H1 (cell line): ENCODE measurements at places on chromosomes 6 and 20. TPM values are rescaled to one million over a fixed set of nuclear protein-coding genes. Genes with fewer than 3 reads are reported as not detected.

GRCh38 chr6:146595972-146596731 lies 2.6 kb upstream of the ADGB start:
- DNase-seq, result no peak
- H3K4me3 ChIP-seq, result no peak overlapping the region
- H3K27ac ChIP-seq, result no peak overlapping the region
- no peaks in the 10 kb centered on the region for H3K36me3 ChIP-seq
- peaks cover 4% of the 10 kb centered on the region; the same call in 1 of the 2 replicates for H3K4me1 ChIP-seq

DNA sequence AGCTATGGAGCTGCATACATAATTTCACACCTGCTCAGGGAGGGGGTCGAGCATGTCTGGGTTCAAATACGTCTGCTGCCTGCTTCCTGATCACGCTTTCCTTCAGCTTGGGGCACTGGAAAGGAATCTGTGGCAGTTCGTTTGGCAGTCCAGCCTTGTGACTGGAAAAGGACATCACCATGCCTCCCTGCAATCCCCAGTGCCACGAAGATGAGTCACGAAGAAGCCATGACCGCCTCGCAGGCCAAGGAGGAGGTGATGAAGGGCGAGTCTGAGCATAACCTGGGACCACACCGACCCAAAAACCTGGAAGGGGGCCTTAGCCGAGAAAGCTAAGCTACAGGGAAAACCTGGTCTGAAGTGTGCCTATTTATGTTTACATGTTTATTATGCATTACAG lies 13.1 kb downstream of the JAG1 start:
- DNase-seq, result no peak
- no peak overlapping the region for H3K27ac ChIP-seq
- H3K36me3 ChIP-seq, result peaks cover 11% of the 10 kb centered on the region
- peaks cover 19% of the 10 kb centered on the region for H3K4me1 ChIP-seq

TFAP2A gene
- polyA plus RNA-seq, result 0.23 and 0.24 TPM in 2 replicates

UBE2V1 gene
- polyA plus RNA-seq, result 131 and 141 TPM in 2 replicates

DNA sequence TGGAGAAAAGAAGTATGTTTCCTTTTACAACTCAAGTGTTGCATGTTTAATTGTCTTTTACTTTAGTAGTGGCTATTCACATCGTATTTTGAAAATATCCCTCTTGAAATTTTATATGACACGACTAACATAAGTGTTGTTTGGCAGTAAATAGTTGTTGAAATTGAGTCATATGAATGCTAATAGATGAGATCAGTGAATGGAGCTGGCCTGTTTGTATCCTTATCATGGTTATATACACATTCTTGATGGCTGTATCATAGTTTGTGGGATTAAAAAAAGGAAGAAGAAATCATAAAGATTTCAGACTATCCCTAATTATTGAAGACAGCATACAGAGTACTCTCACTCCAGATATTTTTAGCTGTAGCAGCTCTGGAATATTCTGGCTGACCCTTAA lies 8.2 kb upstream of the RAE1 start:
- H3K27me3 ChIP-seq, result no peaks in the 10 kb centered on the region
- no peak for DNase-seq
- H3K4me1 ChIP-seq, result no peaks in the 10 kb centered on the region
- no peak overlapping the region for H3K27ac ChIP-seq

EYS gene
- 0.05 TPM in 1 of 2 replicates, not detected in the other for polyA plus RNA-seq
